ENCODE measurements at places on chromosomes 16 and 17. TPM values are rescaled to one million over a fixed set of nuclear protein-coding genes. Genes with fewer than 3 reads are reported as not detected.

GRCh38 chr17:10197721-10198508 lies 491 bp downstream of the GAS7 start:
- no peak for DNase-seq

- DNase-seq: no peak
Observed at GRCh38 chr16:20954574-20954973, 54.0 kb downstream of the LYRM1 start.

GRCh38 chr17:79064026-79064425 lies 10.6 kb upstream of the ENGASE start:
- DNase-seq: no peak

- DNase-seq: no peak
Observed at GRCh38 chr17:16442594-16443510, 27.5 kb downstream of the TRPV2 start.

The LLGL2 gene
- 44.1 TPM for total RNA-seq

- DNase-seq: no peak
Observed at GRCh38 chr17:28878981-28879380, 18.6 kb downstream of the FLOT2 start.

- DNase-seq: no peak
Observed at GRCh38 chr16:13529193-13529982, 390.6 kb upstream of the ERCC4 start.

DNA sequence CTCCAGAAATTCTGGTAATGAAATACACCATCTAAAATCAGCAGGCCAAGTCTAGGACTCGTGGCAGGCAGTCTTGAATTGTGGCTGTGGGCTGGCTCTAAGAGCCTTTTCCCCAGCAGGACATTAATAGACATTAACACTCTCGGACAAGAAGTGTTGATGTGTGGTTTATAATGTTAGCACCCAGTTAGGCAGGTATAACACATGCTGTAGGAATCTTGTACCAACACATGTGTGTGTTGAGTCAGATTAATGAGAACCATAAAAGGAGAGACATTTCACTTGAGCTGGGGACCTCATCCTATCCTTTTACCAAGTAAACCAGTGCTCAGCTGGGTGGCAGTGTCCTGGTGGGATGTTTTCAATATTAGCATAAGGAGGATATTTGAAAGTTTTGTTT lies 264.5 kb downstream of the FTO start:
- no peak for DNase-seq

DNA sequence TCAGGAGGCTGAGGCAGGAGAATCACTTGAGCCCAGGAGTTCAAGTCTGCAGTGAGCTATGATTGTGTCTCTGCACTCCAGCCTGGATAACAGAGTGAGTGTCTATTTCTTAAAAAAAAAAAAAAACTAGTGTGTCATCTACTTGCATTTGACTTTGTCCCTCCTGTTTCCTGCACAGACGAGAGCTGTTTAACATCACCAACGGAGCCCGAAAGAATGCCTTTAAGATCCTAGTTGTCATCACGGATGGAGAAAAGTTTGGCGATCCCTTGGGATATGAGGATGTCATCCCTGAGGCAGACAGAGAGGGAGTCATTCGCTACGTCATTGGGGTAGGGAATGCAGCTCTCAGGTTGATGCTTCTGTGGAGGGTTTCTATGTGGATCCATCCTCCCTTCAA lies 13.4 kb downstream of the ITGAM start:
- DNase-seq: no peak

DNA sequence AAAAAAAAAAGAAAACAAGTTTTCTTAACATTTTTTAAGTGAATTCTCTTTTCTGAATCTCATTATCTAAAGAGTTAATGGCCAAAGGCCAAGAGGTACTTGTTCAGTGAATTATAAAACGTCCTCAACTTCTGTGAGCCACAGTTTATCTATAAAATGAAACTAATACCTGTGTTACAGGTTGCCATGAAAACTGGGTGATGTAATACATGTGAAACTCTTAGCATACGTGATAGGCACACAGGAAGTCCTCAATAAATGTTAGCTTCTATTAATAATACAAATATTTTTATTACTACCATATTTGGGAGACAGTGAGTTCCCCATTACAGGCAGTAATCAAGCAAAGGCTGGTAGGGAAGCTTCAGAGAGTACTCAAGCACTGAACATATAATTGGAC lies 13.5 kb upstream of the INPP5K start:
- peak; percentile 35 for DNase-seq

The GSPT1 gene
- total RNA-seq: 177 TPM

- no peak for DNase-seq
Observed at GRCh38 chr16:48103591-48103990, 52.2 kb downstream of the ABCC12 start.

- DNase-seq: no peak
Observed at GRCh38 chr17:16475179-16475704, 16.8 kb downstream of the LRRC75A start.

The SLFN12L gene
- total RNA-seq: 105 TPM

- no peak for DNase-seq
Observed at GRCh38 chr16:21643785-21644184, 8.6 kb downstream of the IGSF6 start.

The ZDHHC1 gene
- total RNA-seq: not detected

The TMED6 gene
- 1.8 TPM for total RNA-seq

- DNase-seq: no peak
Observed at GRCh38 chr16:84281074-84281473, 13.6 kb upstream of the WFDC1 start.

The TBX2 gene
- not detected for total RNA-seq

DNA sequence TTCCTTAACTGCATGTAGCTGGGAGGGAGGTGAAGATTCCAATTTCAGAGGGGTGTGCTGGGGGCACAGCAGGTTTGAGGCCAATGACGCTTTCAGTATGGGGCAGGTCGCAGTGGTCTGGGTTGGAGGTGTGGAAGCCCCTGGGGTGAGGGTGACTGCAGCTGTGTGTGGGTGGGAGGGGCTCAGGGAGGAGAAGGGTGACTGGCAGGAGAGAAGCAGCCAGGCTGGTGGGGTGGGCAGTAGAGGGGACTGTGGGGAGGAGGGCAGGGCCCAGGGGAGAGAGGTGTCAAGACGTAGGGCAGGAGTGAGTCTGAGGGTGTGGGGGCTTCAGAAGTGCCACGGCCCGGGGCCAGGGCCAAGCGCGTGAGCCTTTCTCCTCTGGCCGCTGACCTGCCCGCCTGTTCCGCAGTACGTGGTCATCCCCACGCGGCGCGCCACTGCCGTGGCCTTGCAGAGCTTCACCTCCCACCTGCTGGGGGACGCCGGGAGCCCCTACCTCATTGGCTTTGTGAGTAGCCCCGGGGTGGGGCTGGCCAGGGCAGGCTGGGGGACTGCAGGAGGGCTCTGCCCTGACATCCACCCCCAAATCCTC lies 19.4 kb downstream of the MYBBP1A start:
- no peak for DNase-seq

- DNase-seq: no peak
Observed at GRCh38 chr17:54867634-54868033, 33.0 kb upstream of the TOM1L1 start.

GRCh38 chr16:66933776-66934137 lies 445 bp downstream of the CIAO2B start:
- no peak for DNase-seq
